ENCODE measurements at places on chromosomes 6 and 20.
A peak's percentile ranks its signal among the peaks of the same experiment; 100 is the strongest.

- DNase-seq: peak; percentile 90
These were observed 6.5 kb downstream of the BMP5 start for GRCh38 chr6:55868771-55869479.

DNA sequence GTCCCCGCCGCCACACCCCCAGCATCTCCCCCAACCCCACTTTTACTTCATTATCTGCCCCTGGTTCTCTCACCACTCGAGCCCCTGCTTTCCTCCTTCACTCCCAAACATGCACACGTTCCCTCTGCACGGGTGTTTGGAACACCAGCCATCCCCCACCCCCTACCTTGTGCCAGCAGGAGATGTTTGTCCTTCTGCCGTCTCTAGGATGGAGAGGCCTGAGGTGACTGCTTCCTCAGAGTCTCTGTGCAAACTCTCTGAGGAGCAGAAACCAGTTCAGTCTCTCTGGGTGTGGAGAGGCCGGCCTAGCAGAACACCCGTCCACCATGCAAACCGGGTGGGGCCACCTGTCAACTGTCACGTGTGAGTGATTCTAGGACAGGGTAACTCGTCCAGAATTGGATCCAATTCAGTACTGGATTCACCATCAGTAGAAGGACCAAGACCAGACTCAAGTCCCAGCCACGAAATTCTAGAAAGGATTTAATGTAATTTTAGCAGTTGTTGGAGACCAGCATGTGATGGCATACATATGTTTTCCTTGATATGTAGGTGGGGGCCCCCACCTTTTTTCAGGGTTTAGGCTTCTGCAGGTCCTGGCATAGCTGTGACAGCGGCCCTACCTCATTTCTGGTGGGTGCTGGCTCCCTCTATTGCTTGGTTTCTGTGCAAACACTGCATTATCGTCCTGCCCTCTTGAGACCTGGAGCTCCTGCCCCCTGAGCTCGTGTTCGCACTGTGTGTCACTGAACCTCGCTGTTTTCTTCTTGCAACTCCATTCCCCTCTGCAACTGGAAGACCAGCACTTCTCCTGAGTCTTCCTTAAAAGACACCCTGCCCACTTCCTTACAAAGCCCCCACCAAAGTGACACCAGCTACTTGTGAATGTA is at the start of gene RAET1E:
Gene RAET1E, minus strand, starts transcription at position 259 of the 890 bp plus-strand sequence. CDS start 7,212 bp downstream, outside the sequence.
- no peak for DNase-seq

DNA sequence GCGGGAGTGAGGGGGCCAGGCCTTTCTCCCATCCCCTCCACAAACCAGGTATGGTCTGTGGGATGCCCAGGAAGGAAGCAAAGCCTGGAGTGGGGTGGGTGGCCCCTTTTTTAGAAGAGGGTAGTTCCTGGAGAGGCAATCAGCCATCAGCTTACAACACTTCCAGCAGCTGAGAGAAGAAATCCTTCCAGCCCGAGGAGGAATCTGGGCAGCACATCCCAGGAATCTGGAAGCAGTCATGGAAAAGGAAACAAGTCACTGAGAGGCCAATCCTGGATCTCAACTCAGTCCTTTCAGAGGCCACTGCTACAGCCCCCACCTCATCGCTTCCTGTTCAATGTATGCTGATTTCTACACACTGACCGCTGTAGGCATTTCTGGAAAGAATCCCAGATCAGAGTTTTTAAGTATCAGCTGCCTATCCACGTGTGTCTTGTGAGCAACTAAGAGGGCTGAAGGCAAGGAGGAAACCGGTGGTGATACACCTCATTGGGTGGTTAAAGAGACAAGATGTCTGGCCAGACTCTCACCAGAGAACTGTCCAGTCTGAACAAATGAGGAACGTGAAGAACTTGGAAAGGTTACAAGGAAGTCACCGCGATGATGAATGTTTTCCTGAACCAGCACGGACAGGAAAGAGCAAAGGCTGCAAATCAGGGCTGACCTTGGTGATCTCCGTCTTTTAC is 92.9 kb upstream of the SHLD1 start:
- DNase-seq: no peak

- peak; percentile 11 for DNase-seq
These were observed 17.0 kb upstream of the SLC22A3 start for GRCh38 chr6:160331204-160331603.

GRCh38 chr6:146246028-146246427 is 217.2 kb downstream of the GRM1 start:
- DNase-seq: no peak

DNA sequence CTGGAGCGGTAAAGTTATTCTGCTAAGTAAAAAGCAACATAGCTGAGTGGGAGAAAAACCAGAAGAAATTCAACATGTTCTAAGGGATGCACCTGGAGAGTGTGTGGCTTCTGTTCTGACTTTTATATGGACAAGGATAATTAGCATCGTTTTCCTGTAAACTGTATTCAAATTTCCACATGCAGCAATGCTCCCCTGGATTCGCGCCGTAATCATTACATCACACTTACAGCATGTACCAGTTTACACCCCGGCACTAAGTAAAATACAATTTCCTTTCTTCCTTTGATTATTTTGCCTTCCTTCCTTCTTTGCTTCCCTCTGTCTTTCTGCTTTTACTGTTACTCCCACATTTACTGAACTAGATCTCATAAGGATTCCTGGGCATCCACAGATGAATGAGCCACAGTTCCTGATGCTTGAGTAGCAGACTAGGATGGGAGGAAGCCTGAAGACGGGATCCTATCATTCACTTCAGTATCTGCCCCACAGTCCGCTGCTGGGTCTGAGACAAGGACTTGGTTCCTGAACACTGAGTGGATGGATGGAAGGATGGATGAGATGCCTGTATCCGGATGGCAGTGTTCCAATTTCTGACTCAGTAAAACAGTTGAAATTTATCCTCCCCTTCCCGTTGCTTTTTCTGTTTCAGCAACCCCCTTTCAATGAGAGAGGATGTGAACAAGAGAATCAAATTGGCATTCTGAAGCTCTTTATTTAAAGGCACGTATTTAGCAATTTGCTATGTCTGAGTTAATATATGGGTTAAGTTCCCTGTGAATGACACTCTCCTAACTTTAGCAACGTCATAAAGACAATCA is 174.6 kb downstream of the GJA10 start:
- DNase-seq: no peak

DNA sequence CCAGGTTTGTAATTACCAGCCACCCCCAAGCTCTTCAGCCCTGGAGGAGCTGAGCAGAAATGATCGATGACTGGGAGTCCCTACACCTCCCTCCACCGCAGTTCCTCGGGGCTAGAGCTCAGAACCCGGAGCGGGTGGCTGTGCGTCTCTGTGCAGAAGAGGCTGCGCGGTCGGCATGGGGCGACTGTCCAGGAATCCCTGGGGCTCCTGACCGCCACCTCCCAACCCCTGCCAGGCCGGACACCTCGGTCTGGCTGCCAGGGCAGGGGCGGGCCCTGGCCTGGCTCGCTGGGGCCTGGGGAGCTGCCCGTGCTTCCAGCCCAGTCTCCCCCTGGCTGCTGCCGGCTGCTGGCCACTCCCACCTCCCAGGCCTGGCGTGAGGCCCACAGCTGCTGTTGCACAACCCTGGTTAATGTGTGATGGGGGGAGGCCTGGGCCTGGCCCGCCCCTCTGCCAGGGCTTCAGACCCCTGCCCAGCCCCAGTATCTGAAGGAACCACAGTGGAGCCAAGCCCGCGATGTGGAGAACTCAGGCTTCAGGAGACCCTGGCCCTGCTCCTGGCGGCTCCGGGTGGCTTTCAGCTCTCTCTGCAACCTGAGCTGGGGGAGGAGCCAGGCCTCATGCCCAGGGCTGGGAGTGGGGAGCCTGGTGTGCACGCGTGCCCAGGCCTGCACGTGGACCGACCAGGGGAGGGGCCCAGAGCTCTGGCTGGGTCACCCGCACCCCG is 1.2 kb downstream of the SLC2A4RG start:
- DNase-seq: peak; percentile 91

DNA sequence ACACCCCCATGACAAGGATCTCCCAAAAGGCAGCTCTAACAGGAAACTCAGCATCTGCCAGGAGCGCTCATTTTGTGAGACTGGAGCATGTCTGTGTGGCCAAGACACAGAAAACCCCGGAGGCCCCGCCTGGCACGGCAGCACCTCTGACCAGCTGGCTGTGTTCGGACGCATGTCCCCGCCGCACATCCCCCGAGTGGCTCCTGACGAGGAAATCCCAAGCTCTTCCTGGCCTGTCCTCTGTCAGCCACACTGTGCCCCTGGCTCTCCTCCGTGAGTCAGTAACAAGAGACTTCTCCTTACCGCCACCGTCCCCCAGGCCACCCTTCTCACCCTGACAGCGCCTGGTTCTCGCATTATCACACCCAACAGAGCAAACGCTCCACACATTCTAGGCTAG is 14.4 kb downstream of the SLC2A4RG start:
- peak; percentile 76 for DNase-seq

GRCh38 chr6:136983687-136984086 is 61.1 kb downstream of the IL20RA start:
- no peak for DNase-seq
